ENCODE measurements at places on chromosomes 13 and 19.

DNA sequence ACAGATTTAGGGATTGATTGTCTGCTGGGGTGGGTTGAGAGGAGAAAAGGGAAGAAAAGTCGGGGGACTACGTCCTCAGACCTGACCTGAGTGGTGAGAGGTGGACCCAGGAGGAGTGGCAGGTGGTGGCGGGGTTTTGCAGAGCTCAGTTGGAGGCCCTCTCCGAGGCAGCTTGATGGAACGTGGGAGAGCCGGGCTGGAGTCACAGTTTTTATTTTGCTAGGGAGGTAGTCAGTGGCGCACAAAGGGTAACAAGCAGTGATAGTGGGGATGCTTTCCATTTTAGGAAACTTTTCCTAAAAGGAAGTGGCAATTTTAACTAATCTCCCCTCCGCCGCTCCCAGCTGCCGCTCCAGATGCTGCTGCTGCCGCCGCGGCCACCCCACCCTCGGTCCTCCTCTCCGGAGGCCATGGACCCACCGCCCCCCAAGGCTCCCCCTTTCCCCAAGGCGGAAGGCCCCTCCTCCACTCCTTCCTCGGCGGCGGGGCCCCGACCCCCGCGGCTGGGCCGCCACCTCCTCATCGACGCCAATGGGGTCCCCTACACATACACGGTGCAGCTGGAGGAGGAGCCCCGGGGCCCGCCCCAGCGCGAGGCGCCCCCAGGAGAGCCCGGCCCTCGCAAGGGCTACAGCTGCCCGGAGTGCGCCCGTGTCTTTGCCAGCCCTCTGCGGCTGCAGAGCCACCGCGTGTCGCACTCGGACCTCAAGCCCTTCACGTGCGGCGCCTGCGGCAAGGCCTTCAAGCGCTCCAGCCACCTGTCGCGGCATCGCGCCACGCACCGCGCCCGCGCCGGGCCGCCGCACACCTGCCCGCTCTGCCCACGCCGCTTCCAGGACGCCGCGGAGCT lies 1.1 kb upstream of the ZNF581 start:
- DNase-seq, result no peak

- no peak for DNase-seq
These were observed 354.9 kb upstream of the HTR2A start for GRCh38 chr13:47251771-47252170.

- no peak for DNase-seq
These were observed 392.6 kb downstream of the SLITRK5 start for GRCh38 chr13:88063741-88064140.

GRCh38 chr19:14035706-14036105 lies 4.1 kb downstream of the IL27RA start:
- DNase-seq, result no peak

GRCh38 chr19:50835103-50835784 lies 1.9 kb upstream of the KLK15 start:
- DNase-seq, result no peak

DNA sequence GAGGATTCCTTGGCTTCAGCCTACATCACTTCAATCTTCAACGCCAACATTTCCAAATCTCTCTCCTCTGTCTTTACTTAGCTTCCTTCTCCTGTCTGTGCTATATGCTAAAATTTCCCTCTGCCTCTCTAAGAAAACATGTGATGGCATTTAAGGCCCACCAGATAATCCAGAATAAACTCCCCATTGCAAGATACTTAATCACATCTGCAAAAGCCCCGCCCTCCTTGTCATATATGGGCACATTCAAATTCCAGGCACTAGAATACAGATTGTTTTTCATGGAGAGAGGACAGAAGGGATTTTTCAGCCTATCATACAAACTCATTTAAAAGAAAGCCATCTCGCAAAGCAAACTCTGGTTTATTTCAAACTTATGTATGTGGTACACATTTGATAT lies 16.2 kb downstream of the ARGLU1 start:
- DNase-seq, result no peak

- no peak for DNase-seq
These were observed 904 bp upstream of the ARHGAP33 start for GRCh38 chr19:35774274-35775045.

- DNase-seq, result no peak
These were observed 12.5 kb downstream of the NLRP8 start for GRCh38 chr19:55959996-55960675.

DNA sequence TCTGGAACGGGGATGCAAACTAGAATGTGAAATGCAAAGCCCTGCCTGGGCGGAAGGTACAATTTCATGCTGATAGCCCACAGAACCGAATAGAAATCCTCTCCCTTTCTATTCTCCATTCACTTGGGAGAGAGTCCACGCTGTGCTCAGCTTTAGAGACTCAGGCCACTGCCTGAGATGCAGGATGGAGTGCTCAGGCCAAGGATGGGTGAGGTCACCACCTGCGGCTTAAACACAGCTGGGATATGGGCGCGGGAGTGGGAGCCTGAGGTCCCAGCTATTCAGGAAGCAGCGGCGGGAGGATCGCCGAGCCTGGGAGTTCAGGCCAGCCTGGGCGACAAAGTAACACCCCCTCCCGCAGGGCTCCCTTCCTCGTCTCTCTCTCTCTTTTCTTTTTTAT lies 446 bp upstream of the ZNF83 start:
- peak; percentile 27 for DNase-seq

DNA sequence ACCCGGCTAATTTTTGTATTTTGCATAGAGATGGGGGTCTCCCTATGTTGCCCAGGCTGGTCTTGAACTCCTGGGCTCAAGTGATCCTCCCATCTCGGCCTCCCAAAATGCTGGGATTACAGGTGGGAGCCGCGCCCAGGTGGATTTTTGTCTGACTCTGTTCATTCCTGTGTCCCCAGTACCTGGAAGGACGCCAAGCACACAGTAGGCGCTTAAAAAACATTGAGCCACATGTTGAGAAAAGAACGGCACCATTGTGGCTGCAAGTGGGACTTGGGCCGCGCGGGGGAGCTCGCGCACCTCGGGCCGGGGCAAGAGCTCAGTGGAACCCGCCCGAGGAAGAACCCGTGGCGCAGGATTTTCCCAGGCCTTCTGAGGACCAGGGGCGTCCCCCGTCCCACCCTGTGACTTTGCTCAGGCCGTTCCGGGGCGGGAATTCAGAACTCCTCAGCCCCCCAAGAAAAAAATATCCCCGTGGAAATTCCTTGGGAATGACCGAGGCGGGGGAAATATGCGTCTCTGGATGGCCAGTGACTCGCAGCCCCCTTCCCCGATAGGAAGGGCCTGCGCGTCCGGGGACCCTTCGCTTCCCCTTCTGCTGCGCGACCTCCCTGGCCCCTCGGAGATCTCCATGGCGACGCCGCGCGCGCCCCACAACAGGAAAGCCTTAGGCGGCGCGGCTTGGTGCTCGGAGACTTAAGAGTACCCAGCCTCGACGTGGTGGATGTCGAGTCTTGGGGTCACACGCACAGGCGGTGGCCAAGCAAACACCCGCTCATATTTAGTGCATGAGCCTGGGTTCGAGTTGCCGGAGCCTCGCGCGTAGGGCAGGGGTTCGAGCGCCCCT lies 1.4 kb upstream of the ICAM1 start:
- DNase-seq, result peak; percentile 99

- peak; percentile 94 for DNase-seq
These were observed 10.3 kb upstream of the BBC3 start for GRCh38 chr19:47240996-47241918.

- DNase-seq, result no peak
These were observed at the start of gene TMC4 for GRCh38 chr19:54172471-54173358. Gene TMC4, minus strand, starts transcription at chr19:54173160. Its CDS starts 43 bp downstream, at chr19:54173117.

- no peak for DNase-seq
These were observed 477 bp downstream of the PIP5K1C start for GRCh38 chr19:3699741-3700241.

DNA sequence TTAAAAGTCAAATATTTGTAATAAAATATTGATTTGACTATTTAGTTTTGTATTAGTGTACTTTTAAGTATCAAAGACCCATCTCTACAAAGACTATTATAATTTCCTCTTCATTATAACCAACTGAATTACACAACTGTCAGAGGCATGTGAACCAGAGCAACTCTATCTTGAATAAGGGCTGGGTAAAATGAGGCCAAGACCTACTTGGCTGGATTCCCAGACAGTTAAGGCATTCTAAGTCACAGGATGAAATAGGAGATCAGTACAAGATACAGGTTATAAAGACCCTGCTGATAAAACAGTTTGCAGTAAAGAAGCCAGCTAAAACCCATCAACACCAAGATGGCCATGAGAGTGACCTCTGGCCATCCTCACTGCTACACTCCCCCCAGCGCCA lies 36.2 kb upstream of the ATP12A start:
- no peak for DNase-seq

DNA sequence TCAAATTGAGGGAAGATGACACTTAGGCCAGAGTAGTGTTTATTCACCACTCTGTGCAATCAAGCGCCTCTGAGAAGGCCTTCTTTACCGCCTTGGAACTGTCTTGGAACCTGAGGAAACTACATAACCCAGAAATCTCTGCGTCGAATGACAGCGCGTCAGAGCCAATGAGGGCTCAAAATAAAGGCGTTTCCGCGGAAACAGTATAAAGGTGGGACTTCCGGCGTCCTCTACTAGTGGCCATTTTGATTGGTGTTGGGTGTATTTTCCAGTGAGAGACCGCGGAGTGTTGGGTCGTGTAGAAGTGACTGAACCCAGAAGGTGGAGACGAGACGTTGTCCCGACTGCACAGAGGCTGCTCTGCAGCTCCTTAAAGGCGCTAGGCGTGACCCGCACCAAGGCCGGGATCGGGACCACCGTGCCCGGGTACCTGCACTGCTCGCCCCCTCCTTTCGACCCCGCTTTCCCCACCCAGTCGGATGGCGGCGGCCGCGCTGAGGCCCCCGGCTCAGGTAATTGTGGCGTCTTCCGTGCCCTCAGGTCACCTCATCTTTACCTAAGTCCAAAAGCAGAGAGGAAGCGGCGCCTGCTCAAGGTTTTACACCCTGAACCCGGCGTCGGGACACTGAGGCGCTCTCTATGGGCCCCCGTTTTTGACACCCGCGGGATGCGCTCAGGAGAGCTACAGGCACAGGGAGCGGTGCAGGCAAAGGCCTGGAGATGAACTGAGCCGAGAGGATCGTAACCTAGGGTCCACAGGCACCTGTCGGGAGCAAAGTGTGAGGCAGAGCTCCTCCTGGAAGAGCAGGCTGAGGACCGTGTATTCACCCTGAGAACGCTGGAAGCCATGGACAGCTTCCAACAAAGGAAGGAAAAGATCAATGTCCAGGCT lies at the start of gene ZNF776:
Gene ZNF776, plus strand, starts transcription at position 236 of the 892 bp plus-strand sequence. Its CDS starts 244 bp downstream, at position 480.
- peak; percentile 96 for DNase-seq

DNA sequence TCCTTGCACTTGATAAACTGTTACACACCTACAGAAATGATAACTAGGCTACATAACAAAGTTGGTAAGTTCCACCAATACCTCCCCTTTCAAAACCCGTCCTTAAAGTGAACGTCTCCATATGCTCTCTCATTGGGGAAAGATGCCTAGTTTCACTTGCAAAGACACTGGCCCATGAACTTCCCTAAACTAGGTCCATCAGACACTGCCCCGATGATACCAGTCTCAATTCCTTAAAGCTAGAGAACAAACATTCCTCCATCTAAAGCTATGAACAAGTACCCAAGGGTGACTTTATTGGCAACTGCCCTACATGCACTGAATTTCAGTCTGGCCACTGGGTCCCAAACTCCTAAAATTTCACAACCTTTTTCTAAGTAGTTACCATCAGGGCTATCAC lies 39.9 kb downstream of the FOXO1 start:
- peak; percentile 55 for DNase-seq

GRCh38 chr19:16244091-16244490 lies 46.4 kb downstream of the AP1M1 start:
- DNase-seq, result no peak

- DNase-seq, result no peak
These were observed 423 bp downstream of the KLK8 start for GRCh38 chr19:51000981-51001380.

- no peak for DNase-seq
These were observed 160.0 kb upstream of the ATXN8OS start for GRCh38 chr13:69947582-69947981.

GRCh38 chr19:49546825-49547565 lies 19.2 kb downstream of the RCN3 start:
- DNase-seq, result peak; percentile 92

DNA sequence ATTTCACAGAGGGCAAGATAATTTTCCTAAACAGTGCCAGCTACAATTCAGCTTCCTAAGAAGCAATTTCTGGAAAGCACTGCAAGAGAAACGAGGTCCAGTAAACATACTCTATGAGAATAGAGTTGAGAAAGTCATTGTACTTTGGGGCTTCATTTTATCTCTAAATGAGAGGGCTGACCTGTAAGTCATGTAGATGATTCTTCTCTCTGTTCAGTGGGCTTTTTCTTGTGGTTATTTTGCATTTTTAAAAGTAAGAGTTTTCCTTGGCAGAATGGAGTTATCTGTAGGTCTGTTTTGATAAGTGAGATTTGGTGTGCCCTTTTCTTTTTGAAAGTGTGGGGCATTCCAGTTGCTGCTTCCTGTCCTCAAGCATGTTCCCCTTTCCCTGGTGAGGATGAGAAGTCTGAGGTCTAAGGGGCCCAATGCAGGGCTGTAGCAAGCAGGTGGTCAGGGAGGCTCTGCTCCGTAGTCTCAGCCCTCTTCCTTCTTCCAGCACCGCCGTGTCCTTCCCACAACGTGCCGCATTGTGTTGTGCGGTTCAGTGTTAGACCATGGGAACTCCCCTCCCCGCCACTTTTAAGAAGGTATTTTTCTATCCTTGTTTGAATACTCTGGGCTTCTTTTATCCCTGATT lies 86.3 kb downstream of the ARHGEF7 start:
- DNase-seq, result peak; percentile 22

DNA sequence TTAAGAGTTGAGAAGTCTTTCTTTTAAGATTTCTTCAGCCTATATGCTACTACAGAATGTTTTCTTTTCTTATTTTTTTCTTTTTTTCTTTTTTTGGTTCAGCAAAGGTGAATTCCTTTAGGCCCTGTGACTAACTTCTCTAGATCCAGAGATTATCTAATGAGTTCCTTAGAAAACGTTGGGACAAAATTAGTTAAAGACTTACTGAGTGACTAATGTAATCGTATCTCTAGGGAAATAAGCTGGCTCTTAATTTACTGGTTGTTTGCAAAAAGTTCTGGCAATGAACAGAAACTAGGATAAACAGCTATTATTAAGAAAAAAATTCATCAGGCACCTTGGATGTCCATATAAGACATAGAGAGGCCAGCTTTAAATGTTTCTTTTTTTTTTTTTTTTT lies 30.7 kb upstream of the CSNK1A1L start:
- no peak for DNase-seq

DNA sequence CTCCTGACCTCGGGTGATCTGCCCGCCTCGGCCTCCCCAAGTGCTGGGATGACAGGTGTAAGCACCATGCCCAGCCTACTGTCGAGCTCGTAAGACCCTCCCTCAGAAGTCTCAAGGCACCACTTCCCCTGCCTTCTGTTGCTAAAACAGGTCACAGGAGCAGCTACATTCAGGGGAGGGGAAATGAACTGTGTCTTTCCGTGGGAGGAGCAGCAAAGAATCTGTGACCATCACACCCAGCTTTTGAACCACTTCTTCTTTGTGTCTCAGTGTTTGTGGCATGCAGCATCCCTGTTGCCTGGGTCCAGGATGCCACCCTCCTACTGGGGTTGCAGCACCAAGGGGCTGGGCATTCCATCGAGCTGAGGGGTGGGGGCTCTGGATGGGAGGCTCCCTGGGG lies 7.7 kb upstream of the CSNK1G2 start:
- DNase-seq, result no peak

- DNase-seq, result no peak
These were observed 9.4 kb upstream of the ERVV-2 start for GRCh38 chr19:53034948-53035675.

GRCh38 chr13:34469196-34469986 lies 472.7 kb upstream of the NBEA start:
- no peak for DNase-seq

GRCh38 chr13:50197705-50198104 lies 182.5 kb downstream of the KCNRG start:
- peak; percentile 15 for DNase-seq

- DNase-seq, result no peak
These were observed 2.2 kb downstream of the CD37 start for GRCh38 chr19:49337267-49338022.

GRCh38 chr13:37539976-37540605 lies 58.5 kb downstream of the POSTN start:
- no peak for DNase-seq

All from suppressor macrophage treated with lipopolysaccharide for 1 hour (primary cell).